IMR-90 (cell line): ENCODE measurements at places on chromosomes 4 and X. TPM values are rescaled to one million over a fixed set of nuclear protein-coding genes. Genes with fewer than 3 reads are reported as not detected.

The TRAM1L1 gene
- total RNA-seq: 3.4 and 5.3 TPM in 2 replicates

The TACC3 gene
- 15.0 and 15.1 TPM in 2 replicates for total RNA-seq

The MAGEA4 gene
- total RNA-seq: not detected in 2 replicates

The F8A3 gene
- under 0.01 and 0.18 TPM in 2 replicates for total RNA-seq

The NOX1 gene
- not detected in 2 replicates for total RNA-seq

The GPRASP1 gene
- 1.3 and 1.7 TPM in 2 replicates for total RNA-seq

The PABPC1L2A gene
- not detected in 2 replicates for total RNA-seq

The MTCP1 gene
- 0.54 and 0.56 TPM in 2 replicates for total RNA-seq

The WDR17 gene
- total RNA-seq: 0.54 and 0.83 TPM in 2 replicates

The PRR32 gene
- total RNA-seq: not detected in 2 replicates

The PRKX gene
- 13.1 and 14.9 TPM in 2 replicates for total RNA-seq

The MAGED4 gene
- 9.9 and 13.6 TPM in 2 replicates for total RNA-seq

The PABPC4L gene
- 0.72 and 1.1 TPM in 2 replicates for total RNA-seq
